ENCODE measurements at places on chromosomes 1 and 21. TPM values are rescaled to one million over a fixed set of nuclear protein-coding genes. Genes with fewer than 3 reads are reported as not detected.
A peak's percentile ranks its signal among the peaks of the same experiment; 100 is the strongest.

Gene DNAJC28
- 1.5 TPM for total RNA-seq

GRCh38 chr1:106608841-106609240 is 447.6 kb upstream of the PRMT6 start:
- DNase-seq: no peak

DNA sequence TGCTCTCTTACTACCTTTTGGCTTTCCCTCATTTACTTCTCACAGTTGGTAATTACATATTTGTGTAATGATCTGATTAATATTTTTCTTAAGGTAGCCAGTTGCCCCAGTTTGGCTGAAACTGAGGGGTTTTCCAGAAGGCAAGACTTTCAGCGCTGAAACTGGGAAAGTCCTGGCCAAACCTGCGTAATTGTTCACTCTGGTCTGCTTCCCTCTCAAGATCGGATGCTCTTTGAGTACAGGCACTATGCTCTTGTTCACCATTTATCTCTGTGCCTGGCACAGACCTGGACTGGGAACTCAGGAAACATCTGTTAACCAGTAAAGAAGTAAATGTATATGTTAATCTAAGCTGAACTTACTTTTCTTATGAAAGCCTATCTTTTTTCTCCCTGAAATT is 209.6 kb upstream of the HOOK1 start:
- no peak for DNase-seq

Gene RAB25
- not detected for total RNA-seq

GRCh38 chr1:206512058-206512850 is 4.9 kb downstream of the RASSF5 start:
- DNase-seq: no peak

Gene MAP1LC3C
- not detected for total RNA-seq

DNA sequence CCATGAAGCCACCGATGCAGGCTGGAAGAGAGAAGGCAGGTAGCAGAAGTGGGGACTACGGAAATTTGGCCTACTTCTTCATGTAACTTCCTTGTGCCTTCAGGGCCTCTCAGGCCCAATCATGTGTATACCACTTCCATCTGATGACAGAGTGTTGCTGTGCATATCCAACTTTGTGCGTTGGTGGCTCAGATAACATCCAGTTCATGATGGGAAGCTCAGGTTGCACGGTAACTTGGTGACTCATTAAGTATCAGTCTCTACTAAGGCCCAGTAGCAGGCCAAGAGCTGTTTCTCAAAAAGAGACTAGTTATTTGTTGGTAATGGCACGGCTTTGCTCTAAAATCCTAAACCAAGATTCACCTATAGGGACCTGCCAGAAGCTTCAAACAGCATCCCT is 117.6 kb downstream of the LTN1 start:
- no peak for DNase-seq

Gene TNFSF18
- total RNA-seq: 0.12 TPM

Gene RHD
- total RNA-seq: not detected

DNA sequence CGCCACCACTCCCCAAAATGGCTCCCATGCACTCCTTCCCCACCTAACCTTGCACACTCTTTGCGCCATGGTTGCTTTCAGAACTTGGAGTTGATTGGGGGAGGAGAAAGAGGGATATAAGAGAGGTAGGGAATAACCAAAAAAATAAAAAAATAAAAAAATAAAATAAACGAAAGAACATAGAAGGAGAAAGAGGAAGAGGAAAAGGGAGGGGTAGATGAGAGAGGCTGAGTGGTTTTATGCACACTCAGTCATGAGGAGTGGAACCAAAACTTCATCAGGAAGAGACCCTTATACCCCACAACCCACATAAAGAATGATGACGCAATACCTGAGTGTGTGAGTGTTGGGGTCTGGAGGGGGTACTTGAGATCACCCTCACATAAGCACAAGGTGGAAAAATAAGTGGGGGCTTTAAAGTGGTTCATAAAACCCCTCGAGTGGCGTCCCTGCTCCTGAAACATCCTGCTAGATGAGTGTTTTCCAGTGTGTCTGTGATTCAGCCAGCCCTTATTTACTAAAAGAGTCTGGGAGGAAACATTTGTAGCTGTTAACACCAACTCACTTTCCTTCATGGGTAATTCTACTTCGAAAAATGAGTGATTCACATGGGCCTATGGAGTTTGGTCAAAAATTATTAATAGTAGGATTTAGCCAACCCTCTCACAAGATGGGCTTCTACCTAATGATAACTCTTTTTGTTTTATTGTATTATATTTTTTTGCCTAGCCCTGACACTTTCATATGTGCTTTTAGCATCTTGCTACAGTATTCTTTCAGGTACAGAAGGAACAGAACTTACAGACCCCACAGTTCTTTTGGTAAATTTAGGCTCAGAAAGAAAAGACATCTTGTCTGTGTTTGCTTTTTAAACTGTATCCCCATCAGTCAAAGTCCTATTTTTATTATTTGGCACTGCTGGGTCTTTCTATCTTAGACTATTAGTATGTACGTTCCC is 5.2 kb downstream of the SLAMF1 start:
- no peak for DNase-seq

DNA sequence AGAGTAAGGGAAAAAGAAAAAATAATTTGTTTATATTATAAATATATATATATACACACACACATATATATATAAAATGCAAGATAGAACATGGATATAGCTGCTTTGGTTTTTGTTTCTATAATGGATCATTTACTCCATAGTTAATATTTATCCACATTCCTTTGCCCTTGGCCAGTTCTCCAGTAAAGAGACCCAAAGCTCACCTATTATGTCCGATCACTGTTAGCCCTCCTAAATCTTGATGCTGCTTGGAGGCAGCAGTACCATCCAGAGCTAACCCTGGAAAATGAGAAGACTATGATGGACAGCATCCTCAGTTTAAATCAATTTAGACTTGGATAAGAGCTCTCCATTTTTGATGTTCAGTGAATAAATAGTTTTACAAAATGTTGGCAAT is 407.7 kb downstream of the PLPP3 start:
- no peak for DNase-seq

- no peak for DNase-seq
These were observed 13.3 kb upstream of the VASH2 start for GRCh38 chr1:212937034-212937433.

GRCh38 chr1:182384387-182384960 is 7.1 kb downstream of the GLUL start:
- DNase-seq: no peak

- no peak for DNase-seq
These were observed 84.0 kb upstream of the IVNS1ABP start for GRCh38 chr1:185401019-185401418.

DNA sequence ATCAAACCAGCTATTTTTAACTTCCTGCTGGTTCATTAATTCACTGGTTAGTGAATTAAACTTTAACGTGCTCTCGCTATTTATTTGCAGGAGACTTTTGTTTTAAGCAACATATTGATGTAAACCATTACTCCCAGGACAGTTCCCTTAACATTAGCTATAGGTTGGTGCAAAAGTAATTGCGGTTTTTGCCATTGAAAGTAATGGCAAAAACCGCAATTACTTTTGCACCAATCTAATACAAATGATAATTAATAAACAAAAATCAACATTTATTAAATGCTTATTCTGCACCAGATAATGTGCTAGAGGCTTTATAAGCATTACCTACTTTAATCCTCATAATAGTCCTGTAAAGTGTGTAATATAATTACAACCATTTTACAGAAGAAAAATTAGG is 176.5 kb downstream of the NPHP4 start:
- DNase-seq: no peak

- DNase-seq: no peak
These were observed 85.7 kb downstream of the ITPKB start for GRCh38 chr1:226653311-226653921.

Gene KRTAP10-3
- not detected for total RNA-seq

- DNase-seq: no peak
These were observed 9.1 kb downstream of the MTOR start for GRCh38 chr1:11253226-11253625.

Gene GABRD
- total RNA-seq: not detected

DNA sequence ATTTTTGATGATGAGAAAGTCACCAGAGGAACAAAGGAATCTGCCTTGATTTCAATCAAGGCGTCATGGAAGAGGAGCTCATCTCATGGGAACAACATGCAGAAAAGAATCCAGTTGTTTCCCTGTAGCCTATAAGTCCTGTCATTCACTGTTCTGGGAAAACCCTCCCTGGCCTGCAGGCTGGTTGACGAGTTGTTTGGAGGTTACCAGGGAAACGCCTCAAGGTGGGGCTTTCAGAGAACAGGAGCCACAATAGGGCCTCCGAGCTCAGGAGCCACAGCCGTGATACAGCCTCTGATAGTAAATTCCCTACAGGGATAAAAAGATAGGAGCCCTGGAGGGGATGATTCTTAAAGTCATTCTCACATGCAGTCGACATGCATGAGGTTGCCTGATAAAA is 135.2 kb downstream of the PSMG1 start:
- DNase-seq: no peak

- DNase-seq: no peak
These were observed 133.8 kb downstream of the CAMTA1 start for GRCh38 chr1:6918925-6919511.

Gene TSACC
- total RNA-seq: 0.88 TPM

- DNase-seq: no peak
These were observed 22.9 kb downstream of the PTPRU start for GRCh38 chr1:29258976-29259801.

DNA sequence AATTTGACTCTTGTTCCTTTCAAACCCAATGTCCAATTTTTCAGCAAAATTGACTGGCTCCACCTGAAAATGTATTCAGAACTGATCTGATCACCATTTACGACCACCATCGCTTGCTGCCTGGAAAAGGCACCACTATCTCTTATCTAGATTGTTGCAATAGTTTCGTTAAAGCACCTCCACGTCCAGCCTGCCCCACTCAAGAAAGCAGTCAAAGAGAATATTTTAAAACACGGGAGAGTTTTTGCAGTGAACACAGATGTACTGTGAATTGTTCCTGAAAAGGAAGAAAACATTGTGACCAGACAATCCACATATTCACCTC is 4.0 kb upstream of the OR11L1 start:
- DNase-seq: no peak

Gene AGO1
- 26.1 TPM for total RNA-seq

DNA sequence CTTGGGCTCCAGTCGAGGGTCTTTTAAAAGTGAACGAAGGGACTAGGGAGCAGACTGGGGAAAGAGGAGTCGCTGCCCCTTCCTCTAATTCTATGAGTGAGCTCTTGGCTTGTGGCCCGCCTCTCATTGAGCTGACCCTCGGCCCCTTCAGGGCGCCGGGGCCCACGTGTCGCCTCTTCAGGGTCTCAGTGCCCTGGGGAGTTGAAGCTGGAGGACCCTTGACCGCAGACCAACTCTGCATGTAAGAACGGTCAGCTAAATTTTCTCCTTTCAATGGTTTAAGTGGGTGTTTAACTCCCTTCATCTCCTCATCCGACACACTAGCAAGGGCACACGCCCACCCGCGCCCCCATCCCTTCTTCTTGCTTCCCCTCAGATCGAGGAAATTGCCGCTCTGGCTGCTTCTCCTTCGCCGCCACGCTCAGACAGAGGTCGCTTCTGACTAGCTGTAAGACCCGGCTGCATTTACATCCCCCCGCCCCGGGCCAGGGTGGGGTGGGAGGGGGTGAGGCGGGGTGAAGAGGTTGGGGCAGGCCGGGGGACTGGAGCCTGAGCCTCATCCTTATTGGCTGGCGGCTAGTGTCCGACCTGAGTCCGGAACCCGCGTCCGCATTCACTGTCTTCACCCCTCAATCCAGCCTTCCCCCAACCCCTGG is 10.9 kb downstream of the NR5A2 start:
- no peak for DNase-seq

- DNase-seq: no peak
These were observed 261.5 kb downstream of the NFIA start for GRCh38 chr1:61343734-61344420.

DNA sequence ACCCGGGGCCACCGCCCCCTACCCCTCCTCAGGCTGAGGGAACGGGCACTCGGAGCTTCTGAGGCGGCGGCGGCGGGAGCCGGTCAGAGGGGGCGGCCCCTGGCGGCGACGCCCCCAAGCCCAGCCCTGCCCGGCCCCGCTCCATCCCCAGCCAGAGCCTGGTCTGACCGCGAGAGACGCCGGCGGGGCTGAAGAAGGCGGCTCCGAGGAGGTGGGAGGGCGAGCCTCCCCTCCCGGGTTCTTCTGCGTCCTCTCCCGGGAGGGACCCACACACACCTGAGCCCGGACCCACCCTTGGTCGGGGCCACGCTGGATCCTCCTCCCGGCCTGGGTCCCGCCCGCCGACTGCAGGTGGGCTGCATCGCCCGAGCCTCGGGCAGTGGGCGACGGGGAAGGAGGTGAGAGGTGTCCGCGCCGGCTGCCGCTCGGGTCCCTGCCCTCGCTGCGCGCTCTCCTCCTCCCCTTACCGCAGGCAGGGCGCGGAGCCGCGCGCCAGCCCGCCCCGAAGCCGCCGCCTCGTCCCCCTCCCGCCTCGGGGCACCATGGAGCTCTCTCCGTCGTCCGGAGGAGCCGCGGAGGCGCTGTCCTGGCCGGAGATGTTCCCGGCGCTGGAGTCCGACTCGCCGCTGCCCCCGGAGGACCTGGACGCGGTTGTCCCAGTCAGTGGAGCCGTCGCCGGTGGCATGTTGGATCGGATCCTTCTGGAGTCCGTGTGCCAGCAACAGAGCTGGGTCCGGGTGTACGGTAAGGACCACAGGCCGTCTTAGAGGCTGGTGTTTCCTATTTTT is at the start of gene RASAL2:
RASAL2 (plus strand) TSS at position 154 of the 788 bp plus-strand sequence; CDS start at position 543, 389 bp downstream.
- DNase-seq: peak; percentile 67

Gene C1orf185
- total RNA-seq: not detected

DNA sequence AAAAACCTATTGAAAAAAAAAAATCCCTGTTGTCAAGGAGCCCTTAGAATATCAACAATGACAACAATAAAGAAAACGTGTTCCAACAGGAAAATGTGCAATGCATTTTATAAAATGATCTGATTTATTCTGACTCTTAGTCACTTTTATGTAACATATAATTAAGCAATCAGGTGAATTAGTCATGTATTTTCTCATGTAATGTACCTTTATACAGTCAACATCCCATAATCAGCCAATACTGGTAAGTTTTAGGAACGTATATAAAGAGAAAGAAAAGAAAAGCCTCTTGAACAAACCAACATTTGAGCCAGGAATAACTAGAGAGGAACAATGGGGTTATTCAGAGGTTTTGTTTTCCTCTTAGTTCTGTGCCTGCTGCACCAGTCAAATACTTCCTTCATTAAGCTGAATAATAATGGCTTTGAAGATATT is at the start of gene CLCA4:
CLCA4 (plus strand) TSS at position 292 of the 435 bp plus-strand sequence; CDS start at position 334, 42 bp downstream.
- DNase-seq: no peak

Gene VSIG8
- total RNA-seq: not detected

Gene AIRE
- total RNA-seq: 0.05 TPM

Data from HFFc6 (cell line).